ENCODE measurements at places on chromosomes 11 and 22.

DNA sequence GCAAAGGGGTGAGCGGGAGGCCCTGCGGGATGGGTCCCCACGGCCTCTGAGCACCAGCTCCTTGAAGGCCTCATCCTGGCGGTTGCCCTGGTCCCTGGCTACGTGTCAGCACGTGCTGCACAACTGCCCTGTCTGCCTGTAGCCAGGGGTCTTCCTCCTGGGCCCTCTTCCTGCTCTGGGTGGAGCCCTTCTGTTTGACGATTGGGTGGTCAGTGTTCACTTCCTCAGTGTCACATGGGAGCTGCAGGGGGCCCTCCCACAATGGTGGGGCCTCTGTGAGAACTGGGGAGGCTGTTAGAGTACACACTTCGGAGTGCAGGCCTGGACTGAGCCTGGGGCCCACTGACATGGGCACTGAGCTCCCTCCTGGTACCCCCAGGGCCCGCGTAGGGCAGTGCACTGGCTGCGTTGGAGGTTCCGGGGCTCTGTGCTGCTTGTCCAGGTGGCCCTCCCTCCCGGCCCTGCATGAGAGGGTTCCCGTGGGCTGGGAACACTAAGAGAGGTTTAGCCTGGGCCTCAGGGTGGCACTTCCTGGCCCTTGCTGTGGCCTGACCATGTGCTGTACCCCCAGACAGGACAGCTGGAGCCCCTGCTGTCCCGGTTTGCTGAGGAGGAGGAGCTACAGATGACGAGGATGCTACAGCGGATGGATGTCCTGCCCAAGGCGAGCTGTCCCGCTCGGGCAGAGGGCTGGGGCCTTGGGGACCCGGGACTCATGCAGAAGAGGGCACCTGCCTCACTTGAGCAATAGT is 13.8 kb downstream of the DGCR6L start:
- no peak for DNase-seq

DNA sequence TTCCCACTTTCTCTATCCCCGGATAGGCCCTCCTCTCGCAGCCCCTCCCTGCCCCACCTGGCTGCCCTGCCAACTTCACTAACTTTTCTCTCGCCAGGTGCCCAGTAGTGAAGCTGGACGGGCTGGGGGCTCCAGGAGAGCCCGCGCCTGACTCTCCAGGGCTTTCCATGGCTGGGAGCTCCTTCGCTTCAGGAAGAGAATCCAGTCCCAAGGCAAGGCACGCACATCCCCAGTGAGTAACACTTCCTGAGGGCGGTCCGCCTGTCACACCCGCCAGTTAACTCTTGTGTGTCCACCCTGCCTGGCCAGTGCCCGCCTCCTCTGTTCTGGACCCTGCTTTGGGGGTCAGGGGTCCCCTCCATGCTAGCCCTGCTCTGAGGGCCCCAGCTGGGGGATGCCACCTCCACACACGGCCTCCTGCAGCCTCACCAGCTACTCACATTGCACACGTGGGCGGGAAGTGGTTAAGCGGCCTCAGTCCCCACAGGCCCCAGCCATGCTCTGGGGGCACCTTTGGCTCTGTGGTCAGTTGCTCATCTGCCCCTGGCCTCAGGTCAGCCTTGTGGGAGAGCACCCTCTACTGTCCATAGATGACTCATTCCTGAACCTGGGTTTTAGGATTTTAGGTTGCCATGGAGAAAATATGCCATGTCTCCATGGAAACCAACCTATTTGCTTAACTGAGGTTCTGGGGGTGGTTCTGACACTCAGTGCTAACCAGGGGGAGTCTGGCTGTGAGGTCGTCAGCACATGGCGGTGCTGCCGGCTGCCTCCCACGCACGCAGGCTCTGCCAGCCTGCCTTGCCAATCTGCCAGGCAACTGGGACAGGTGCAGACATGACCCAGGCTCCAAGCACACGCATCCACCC is at the start of gene RIN1:
Gene RIN1, minus strand, starts transcription at position 201 of the 869 bp plus-strand sequence. Its CDS starts 32 bp downstream, at position 169.
- peak; percentile 54 for DNase-seq

- DNase-seq: no peak
These were observed 86.3 kb upstream of the NNMT start for GRCh38 chr11:114209904-114210303.

DNA sequence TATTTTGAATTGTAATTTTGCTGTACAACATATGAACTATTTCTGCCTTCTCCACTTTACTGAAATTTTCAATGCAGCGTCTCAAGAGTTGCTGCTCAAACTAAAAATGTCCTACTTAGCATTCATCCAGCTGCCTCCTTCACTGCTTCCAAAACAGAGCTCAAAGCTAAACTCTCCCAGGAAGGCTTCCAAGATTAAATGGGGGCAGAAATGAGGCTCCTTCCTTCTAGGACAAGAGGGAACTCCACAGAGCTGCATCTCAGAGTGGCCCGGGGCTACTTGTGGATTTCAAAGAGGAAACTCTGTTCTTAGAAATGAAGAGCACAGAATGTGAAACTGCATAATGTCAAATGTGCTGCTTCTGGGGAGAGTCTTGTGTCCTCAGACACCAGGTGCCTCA is 295.9 kb upstream of the NCAM1 start:
- no peak for DNase-seq

DNA sequence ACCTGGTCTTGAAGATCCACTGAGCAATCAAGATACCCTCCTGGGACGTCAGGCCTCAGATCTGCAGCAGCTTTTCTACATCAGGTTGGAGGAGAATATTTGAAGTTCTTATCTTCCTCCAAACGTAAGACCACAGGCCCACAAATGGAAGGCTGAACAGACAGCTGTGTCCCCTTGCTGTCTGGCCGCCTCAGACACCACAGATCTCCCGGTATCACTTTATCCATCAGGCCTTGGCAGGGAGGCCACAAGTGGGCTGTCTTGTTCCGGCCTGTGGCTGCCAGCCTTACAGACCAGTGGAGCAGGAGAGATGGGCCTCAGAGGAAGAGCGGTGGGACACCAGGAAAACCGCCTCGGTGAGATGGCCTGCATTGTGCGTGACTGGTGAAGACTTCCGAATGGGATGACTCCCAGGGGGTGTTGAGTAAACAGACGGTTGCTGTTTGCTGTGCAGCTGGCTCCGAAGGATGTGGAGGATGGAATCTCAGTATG is 15.9 kb downstream of the UBASH3B start:
- DNase-seq: no peak

- peak; percentile 59 for DNase-seq
These were observed 24.0 kb downstream of the PISD start for GRCh38 chr22:31637891-31638618.

GRCh38 chr11:32420937-32421901 is 14.1 kb downstream of the WT1 start:
- DNase-seq: peak; percentile 44

DNA sequence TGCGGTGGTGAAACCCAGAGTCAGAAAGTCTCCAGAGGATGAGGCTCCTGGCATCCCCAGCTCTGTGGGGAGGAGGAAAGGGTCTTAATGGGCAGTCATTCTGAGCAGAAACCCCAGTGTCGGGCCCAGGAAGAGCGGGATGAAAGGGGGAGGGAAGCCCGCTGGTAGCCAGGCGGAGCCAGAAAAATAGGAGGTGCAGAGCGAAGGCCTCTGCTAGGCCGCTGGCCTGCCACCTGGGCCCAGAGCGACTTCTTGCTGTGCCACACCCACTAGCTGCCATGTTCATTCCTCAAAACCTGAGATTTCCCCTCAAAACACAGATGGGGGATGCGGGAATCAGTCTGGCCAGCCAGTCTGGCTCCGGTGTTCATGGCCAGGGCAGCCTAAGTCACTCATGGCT is 650 bp upstream of the POU2AF3 start:
- DNase-seq: no peak

All from CD4-positive, alpha-beta T cell treated with Interleukin-1 beta for 1 hour (primary cell).